ENCODE measurements at places on chromosomes 12 and 14.

DNA sequence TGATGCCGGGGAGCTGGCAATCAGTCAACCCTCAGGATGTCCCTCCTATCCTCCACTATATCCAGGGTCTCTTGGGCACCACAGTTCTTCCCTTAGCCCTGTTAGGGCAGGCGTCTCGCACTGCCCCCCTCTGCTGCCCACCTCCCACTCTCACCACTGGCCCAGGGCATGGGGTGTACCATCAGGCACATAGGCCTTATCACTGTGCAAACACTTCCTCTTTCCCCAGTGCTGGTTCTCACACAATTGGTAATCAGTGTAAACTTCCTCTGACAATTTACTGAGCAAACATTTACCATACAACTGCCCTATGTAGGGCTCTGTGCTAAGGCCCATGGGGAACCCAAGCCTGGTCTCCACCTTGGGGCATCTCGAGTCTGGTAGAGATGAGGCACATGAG is 20.1 kb upstream of the TMED10 start:
- no peak for DNase-seq

GRCh38 chr12:30000401-30000800 is 216.7 kb upstream of the TMTC1 start:
- no peak for DNase-seq

- DNase-seq, result no peak
Observed at GRCh38 chr14:89429199-89430181, 12.5 kb upstream of the FOXN3 start.

DNA sequence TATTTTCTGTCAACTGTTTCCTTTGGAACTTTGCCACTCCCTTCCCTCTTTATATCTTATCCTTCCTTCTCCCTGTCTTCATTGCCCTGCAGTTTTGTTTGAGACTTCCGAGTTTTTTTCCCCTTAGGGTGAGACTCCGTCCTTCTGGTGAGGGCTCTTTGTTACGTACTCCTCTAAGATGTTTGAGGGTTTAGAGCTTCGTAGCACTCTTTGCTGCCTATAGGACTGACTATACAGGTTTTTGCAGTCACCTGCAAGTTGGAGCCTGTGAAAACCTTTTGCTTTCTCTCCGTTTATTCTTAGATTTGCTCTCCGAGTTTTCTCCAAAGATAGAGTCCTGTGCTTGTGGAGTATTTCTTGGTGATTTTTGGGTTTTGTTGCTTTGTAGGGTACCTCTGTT is 41.7 kb upstream of the MYRFL start:
- no peak for DNase-seq

- DNase-seq, result no peak
Observed at GRCh38 chr14:24705840-24706239, 71.8 kb upstream of the GZMB start.

GRCh38 chr12:104448451-104448850 is 8.3 kb upstream of the CHST11 start:
- DNase-seq, result no peak

GRCh38 chr12:83015390-83016217 is 328.9 kb downstream of the TMTC2 start:
- no peak for DNase-seq

DNA sequence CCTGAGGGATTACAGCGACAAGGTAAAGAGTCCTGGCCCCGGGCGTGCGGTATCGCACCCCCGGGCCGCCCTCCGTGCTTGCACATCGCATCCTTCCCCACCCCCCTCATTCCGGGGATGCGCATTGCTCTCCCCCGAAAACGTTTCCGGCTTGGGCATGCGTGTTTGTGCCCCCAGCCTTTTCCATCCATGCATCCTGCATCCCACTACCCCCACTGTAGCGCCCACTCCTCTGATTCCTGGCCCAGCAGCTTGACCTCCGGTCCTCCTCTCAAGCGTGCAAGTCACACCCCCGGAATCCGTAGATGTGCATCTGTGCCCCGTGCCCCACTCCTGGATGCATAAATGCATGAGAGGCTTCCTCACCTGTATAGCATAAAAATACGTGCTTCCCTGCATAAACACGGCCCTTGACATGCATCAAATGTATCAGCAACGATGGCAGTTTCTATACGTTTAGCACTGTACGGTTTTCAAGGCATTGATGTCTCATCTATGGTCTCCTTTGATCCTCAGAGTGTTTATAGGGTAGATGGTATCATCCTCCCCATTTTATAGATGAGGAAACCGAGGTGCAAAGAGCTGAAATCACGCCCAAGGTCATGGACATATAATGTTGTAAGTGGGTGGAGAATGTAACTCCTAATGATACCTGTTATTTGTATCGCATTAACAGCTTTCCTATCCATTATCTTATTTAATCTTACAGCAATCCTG is 484 bp downstream of the RIC8B start:
- no peak for DNase-seq

GRCh38 chr12:55985341-55985740 is 11.5 kb downstream of the RAB5B start:
- no peak for DNase-seq

- no peak for DNase-seq
Observed at GRCh38 chr12:110039085-110039807, 9.1 kb downstream of the C12orf76 start.

- no peak for DNase-seq
Observed at GRCh38 chr12:131123817-131124216, 170.1 kb downstream of the ADGRD1 start.

DNA sequence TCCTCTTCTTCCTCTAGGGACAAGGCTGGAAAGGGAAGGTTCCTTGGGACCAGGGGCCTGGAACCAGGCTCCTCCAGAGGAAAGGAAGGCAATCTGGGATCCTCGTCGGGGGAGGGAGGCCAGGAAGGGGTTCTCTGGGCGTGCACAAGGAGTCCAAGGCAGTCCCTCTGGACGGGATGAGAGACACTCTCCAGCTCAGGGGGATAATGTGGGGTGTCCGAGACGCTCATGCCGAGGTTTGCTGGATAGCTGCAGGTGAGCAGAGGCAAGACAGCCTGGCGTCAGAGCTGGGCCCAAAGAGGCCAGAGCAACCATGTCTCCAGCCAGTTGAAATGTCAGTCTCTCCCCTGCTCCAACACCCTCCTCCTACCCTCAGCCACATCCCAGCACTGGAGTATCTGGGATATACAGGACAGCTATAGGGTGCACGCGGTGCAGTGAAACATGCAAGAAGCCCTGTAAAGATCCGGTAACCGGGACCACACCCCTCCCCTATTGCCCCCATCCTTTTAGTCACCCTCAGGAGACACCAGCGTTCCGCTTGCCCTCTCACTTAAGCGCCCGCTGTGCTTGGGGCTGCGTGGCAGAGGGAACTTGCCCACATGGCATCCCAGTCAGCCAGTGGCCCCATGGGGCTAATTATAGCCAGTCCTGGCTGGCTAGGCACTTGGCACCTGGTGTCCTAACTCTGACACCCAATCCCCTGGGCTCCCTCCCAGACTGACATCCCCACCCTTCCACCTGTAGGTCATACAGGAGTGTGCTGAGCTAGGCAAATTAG is at the start of gene KLHL33:
KLHL33 (minus strand) TSS at position 585 of the 781 bp plus-strand sequence; CDS start at position 230, 355 bp downstream.
- DNase-seq, result no peak

- no peak for DNase-seq
Observed at GRCh38 chr12:26906704-26907103, 31.1 kb downstream of the INTS13 start.

DNA sequence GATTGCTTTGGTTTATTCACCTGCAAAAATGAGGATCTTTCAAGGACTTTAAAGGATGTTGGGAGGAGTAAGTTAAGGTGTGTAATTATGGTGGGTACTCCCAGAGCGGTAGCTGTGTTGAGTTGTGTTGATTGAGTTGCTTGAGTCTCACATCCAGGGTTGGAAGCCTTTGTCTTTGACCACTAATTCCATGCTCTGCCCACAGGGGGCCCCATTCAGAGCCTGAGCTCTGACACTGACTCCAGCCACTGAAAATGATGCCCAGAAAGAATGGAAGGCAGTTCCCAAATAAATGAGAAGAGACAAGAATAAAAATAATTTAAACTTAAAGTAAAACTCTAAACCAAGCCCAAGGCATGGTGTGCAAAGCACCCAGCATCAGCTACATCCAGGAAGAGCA is 237.4 kb upstream of the PWP1 start:
- no peak for DNase-seq

DNA sequence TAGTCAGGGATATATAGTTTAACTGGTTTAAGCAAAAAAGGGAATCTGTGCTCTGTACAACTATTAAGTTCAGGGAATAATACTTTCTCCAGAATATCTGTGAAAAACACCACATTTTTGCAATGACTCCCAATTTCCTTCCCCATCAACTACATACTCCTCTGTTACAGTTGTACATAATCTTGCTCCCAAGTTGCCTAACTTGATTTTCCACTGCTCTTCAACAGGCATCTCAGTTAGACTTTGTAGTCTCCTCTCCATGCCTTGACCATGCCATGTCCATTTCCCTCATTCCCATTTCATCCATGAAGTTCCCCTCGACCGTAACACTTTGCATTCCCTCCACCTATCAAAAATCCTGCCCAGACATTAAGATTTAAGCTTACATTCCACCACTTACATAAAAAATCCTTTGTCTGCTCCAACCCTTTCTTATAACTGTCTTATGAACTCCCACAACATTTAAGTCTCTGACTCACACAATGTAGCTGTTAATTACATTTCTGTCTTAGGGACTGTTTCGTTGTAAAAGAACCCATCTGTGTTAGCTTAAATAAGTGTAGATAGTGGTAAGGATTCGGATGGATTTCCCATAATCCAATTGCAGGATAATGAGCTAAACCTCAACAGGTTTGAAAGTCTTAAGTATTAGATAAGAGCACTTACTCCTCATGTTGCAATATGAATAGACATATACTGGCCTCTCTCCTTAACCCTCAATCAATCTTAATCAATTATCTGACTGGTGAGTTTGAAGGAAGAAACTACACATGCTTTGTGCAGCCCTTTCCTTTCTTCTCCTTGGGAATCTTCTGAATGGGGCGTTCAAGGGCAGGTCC is 156.5 kb downstream of the PAWR start:
- no peak for DNase-seq

DNA sequence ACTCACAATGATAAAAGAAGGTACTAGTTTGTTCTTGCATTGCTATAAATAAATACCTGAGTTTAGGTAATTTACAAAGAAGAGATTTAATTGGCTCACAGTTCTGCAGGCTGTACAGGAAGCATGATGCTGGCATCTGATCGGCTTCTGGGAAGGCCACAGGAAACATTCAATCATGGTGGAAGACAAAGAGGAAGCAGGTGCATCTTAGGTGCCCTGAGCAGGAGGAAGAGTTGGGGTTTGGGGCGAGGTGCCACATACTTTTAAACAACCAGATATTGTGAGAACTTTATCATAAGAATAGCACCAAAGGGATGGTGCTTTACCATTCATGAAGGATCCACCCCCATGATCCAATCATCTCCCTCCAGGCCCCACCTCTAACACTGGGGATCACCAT is 752.6 kb upstream of the FLRT2 start:
- DNase-seq, result no peak

DNA sequence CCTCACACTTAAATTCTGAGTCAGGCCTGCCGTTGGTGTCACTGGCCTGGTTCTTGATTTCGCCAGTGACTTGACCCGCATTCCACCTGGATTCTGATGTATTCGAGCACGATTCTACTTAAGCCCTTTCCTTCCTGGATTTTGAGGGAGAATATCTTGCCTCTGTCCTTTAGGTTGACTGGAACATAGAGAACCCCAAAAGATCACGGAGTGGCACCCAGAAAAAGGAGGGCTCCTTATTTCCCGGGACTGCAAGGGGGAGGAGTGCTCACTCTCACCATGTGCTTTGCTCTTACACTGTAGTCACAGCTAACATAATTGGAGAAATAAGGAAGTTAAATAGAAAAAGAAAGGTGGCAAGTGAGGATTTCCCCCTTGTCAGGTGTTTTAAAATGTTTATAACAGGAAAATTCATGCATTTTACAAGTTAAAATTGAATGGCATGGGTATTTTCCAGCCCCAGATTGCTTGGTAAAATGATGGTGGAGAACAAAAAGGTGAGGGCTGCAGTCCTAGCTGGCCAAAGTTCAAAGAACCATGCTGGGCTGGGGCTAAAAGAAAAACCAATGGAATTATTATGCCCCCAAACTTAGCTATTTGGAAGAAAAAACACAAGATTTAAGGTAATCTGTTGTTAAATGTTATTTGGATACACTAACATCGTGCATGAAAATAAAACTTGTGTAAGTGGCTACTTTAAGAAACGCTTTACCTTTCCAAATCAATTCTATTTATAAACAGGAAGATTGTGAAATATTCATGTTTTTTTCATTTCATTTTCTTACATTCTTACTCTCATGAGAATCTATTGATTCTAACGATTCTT is 8.9 kb downstream of the FOXA1 start:
- no peak for DNase-seq

- no peak for DNase-seq
Observed at GRCh38 chr12:68281322-68282077, 28.1 kb upstream of the IL22 start.

DNA sequence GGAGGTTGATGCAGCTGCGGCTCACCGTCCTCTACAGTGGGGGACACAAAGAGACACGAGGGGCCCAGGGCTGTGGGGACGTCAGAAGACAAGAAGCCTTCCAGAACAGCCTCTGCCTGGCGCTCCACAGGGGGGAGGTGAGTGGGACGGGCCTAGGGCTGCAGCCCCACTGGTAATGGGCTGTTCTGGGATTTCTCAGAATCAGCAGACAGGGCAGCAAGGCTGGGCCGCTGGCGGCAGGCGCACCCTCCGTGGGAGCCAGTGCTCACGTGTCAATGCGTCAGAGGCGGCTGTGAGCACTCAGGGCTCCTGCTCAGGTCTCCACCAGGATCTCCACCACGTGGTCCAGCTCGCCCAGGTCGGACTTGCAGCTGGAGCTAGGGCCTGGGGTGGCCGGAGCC is 10.0 kb downstream of the CDCA4 start:
- no peak for DNase-seq

DNA sequence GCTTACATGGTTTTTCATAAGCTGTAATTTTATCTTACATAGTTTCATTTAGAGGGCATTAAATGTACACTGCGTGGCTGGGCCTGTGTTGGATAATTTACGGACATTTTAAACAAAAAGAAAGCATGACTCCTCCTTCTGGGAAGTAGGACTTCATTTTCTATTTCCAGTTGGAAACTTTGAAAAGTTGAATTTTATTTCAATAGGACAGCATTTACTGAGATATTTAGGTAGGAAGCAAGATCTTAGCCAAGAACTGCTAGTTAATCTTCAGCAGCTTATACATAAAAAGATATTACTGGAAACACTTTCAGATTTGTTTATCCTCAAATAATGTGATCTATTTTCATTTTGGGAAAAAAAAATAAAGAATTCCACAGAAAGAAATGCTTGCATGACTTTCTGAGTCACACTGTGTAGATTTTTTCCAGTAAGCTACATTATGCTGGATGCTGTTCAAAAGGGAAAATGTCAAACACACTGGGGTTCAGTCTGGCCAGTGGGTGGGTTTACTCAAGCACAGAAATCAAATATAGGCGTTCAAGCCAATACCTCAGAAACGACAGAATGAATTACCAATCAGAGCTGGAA is 239.4 kb upstream of the KRR1 start:
- DNase-seq, result no peak
